ENCODE measurements at places on chromosomes 11 and 22.

DNA sequence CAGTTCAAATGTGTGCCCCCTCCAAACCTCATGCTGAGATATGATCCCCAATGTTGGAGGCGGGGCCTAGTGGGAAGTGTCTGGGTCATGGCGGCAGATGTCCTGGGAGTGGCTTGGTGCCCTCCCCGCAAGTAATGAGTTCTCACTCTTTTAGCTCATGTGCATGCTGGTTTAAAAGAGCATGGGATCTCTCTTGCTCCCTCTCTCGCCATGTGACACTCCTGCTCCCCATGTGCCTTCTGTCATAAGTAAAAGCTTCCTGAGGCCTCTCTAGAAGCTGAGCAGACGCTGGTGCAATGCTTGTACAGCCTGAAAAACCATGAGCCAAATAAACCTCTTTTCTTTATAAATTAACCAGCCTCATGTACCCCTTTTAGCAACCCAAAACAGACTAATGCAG lies 98.8 kb downstream of the SGSM3 start:
- no peak for DNase-seq

DNA sequence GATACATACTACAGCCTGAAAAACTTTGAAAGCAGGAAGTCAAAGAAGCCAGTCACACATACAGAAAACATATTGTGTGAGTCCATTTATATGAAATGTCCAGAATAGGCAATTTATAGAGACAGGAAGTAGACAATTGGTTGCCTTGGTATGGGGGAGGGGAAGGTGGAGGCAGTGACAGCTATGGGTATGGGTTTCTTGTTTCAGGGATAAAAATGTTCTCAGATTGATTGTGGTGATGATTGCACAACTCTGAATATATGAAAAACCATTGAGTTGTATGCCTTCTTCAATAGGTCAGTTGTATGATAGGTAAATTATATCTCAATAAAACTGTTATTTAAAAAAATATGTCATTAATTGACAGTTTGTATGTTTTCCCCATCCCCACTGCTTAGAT lies 137.6 kb downstream of the SNX19 start:
- DNase-seq: no peak

DNA sequence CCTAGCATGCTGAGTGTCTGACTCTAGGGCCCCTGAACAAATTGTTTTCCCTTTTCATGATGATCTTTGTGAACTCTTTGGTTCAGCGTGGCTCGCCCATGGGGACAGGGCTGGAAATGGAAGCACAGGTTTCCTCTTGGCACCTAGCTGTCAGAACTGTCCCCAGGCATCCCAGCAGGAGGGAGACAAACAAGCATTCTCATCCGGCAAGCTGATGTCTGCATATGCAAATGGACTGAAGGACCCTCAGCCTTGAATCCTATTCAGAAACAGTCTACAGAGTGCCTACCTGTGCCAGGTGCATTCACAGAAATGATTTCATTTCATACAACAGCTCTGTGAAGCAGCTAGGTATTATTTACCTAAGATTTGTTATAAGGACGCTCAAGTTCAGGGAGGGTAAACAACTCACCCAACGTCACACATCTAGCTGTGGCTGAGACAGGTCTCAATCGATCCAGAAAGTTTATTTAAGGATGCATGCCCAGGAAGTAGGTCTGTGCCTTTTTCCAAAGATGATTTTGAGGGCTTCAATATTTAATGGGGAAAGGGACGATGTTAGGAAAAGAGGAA lies 176.4 kb downstream of the KIRREL3 start:
- no peak for DNase-seq

DNA sequence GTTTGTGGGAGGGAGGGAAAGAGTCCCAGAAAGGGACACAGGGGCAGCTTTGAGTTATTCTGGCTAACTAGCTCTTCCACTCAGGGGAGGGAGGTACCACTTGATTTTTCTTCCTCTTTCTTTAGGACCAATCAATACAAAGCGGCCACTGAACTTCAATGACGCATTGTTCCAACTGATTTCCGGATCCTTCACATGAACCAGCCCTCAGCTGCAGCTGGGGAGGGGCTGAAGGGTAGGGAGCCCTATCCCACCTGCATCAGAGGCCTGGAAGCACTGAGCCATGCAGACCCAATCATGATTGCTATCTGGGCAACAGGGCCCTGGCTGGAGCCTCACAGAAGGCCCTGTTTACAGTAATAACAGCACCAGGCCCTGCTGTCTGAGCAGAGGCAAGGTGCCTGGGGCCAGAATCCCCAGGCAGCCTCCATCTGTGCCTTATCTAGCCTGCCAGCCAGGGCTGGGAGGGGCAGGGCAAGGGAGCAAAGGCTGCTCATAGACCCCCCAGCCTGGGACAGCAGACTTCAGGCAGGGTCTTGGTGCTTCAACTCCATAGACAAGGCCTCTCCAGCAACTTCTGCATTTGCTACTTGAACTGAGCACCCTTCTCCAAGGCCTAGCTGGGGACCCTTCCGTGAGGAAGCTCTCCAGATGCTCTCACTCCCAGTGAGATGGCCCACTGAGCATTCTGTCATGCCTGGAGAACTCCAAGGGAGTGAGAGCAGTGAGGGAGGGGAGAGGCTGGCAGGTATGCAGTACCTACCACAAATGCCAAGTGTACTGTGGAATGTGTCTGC lies 22.5 kb downstream of the CLPB start:
- DNase-seq: no peak

GRCh38 chr22:27990879-27991278 lies 71.8 kb upstream of the PITPNB start:
- DNase-seq: no peak

DNA sequence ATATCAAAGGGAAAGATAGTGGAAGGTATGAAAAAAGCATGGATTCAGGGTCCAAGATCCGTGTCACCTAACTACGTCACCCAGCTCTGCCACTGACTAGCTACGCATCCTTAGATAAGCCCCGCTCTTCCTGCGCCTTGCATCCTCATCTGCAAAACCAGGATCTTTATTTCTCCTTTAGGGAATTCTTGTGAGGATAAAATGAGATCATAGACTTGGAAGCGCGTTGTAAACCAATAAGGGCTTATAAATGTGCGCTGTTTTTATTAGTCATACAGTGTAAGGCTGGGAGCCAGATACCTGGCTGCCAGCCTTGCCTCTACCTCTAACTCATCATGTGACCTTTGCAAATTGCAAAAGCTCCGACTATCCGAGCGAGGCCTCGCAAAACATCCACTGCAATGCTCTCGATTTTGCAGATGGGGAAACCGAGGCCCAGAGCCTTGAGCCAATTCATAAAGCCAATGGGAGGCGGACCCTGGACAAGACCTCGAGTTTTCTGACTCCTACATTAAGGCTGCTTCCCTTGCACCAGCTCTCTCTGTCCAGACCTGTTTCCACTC lies 753 bp downstream of the PRPF19 start:
- DNase-seq: no peak

DNA sequence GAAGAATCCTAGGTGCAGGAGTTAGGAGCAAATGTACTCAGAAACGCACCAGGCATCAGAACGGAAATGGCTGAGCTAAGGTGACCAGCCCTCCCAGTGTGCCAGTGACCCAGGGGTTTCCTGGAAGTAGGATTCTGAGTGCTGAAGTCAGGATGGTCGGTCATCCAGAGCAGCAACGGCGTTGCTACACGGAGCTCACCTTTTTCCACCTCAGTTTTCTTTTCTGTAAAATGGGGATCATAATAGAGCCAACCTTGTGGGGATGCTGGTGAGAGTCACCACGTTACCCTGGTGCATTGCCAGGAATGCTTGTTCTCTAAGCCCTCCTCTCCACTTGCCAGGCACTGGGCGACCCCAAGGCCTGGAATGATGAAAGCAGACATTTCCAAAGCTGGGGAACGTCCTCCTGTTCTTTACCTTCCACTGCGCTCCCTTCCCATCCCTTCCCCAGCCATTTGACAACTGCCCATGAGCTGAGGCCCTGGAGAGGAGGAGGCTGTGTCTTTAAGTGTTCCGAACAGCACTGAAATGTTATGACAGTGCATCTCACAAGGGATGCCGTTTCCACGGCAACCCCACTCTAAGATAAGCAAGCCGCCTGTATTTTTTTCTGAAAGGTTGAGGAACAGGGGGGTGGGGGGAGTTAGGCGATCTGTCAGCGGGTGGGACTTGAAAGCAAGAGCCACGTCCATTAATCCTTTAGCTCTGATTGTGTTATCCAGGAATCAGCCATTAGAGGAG lies 66.8 kb downstream of the TSPAN18 start:
- no peak for DNase-seq

DNA sequence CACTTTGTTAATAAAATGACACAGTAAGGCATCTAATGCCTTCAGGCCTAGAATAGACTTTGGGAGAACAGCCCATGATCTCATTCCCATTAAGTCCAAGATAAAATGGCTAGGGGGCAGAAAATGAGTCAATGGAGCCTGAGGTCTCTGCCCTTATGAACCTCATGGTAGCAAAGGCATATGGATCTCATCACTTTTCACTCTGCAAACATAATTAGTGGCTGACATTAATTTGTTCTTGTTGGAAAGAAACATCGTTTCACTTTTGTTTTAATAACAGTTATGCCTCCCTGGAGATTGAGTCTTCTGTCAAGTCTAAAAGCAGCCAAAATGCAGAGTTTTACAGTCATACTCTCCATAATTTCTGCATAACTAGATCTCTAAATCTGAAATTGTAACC lies 111.8 kb upstream of the API5 start:
- DNase-seq: no peak

GRCh38 chr11:56151376-56151775 lies 8.7 kb downstream of the OR8K5 start:
- no peak for DNase-seq

GRCh38 chr11:88597387-88597786 lies 259.9 kb upstream of the CTSC start:
- no peak for DNase-seq

DNA sequence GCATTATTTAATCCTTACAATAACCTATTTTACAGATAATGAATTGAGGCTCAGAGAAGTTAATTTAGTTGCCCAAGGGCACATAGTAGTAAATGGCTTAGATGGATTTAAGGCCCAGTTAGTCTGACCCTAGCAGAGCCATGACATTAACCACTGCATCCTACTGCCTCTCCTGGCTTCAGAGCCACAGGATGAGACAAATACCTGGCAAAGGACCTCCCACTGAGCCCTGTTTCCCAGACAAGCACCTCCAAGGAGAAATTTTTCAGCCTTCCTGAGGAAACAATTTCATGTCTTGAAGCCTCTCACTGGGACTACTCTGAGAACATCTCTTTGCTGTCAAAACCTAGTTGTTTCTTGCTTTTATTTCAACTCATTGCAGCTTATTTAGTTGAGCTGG lies 28.4 kb downstream of the IZUMO1R start:
- DNase-seq: no peak

DNA sequence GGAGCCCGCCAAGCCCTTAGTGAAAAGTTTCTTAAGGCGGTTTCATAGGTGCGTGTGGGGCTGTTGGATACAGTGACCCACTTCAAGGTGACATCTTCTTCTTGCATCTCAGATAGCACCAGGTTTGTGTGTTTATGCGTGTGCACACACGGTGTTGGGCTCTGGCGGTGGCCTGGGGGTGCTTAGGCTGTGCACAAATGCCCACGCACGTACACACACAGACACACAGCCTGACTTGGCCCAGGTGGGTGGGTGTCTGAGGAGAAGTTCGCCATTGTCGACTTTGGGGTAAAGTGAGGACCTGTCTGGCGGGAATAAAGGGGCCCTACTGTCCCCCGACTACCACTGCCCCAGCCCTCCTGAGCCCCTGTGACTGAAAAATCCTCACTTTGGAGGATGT lies 103.8 kb downstream of the KCNQ1 start:
- no peak for DNase-seq

DNA sequence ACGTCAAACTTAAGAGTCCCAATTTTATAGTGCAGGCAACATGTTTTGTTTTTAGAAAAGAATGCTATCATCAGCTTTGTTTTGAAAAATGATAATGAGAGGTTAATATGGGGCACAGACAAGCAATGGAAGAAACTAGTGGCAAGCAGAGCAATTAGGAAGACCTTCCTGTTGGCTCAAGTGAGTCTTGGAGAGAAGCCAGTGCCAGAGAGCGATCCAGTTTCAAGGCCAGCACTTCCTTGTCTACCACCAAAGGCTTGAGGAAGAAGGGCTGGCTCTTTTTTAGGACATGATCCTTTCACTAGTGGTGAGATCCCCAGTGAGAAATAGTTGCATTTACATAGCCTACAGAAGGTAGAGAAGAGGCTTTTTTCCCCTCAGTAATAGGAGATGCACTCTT lies 1340.7 kb downstream of the LRRC4C start:
- DNase-seq: no peak

GRCh38 chr11:125554038-125554437 lies 15.2 kb upstream of the EI24 start:
- DNase-seq: no peak

GRCh38 chr11:29183301-29183700 lies 833.5 kb downstream of the KCNA4 start:
- DNase-seq: no peak

- no peak for DNase-seq
Observed at GRCh38 chr11:72693271-72693968, 19.2 kb upstream of the PDE2A start.

- no peak for DNase-seq
Observed at GRCh38 chr11:40567392-40567791, 892.1 kb downstream of the LRRC4C start.

DNA sequence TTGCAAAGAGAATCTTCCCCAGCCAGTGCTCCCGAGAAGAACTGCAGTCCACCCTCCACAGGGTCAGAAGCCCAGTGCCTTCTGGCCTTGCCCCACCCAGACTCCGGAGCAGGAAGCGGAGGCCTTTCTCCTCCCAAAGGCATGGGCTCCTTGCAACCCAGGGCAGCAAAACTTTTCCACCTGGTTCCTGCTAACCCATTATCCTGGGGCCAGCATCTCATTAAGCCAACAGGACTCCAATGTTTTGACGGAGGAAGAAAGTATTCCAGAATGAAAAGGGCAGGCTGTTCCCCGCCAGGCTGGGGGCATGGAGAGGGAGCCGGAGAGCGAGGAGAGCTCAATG lies 88.1 kb downstream of the RTL6 start:
- DNase-seq: no peak

- no peak for DNase-seq
Observed at GRCh38 chr11:125945797-125946520, at the start of gene VSIG10L2. Gene VSIG10L2 (plus strand): TSS chr11:125946044. CDS start chr11:125946056, 12 bp downstream.

DNA sequence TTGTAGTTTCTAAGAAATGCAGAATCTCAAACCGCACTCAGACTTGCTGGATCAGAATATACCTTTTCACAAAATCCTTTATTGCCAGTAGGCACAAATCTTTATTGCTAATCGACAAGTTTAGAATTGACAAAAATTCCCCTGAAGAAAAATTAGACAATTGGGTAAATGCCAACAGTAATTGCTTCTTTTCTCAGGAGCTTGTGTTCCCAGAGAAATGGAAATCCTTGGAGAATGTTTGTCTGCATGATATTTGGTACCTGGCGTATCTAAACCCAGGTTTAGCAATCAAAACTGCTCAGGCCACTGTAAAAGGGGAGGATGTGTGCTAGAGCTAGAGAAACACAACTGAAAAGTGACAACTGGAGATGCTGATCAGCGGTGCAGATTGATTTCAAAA lies at the start of gene OR8G5:
Gene OR8G5 (plus strand): TSS at position 301 of the 400 bp plus-strand sequence. CDS start 8,556 bp downstream, outside the sequence.
- no peak for DNase-seq

DNA sequence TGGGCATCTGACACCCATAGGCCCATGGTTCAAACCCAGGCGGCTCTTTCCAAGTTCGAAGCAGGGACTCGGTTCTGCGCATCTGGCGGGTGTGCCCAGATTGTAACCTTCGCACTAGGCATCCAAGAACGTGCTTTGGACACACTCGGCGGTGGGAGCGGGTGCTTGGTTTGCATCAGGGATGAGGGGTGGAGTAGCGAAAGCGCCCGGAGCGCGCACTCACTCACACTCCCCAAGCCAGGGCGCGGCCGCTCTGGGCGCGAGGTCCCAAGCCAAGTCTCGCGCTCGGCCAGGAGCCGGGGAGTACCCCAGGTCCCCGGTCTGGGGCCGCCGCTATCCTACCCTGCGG lies 243 bp upstream of the SYT9 start:
- DNase-seq: no peak
